SJCRH30 (cell line): ENCODE measurements at places on chromosomes 6 and 20. TPM values are rescaled to one million over a fixed set of nuclear protein-coding genes. Genes with fewer than 3 reads are reported as not detected.

The FILIP1 gene
- 0.08 TPM in 2 replicates for total RNA-seq

DNA sequence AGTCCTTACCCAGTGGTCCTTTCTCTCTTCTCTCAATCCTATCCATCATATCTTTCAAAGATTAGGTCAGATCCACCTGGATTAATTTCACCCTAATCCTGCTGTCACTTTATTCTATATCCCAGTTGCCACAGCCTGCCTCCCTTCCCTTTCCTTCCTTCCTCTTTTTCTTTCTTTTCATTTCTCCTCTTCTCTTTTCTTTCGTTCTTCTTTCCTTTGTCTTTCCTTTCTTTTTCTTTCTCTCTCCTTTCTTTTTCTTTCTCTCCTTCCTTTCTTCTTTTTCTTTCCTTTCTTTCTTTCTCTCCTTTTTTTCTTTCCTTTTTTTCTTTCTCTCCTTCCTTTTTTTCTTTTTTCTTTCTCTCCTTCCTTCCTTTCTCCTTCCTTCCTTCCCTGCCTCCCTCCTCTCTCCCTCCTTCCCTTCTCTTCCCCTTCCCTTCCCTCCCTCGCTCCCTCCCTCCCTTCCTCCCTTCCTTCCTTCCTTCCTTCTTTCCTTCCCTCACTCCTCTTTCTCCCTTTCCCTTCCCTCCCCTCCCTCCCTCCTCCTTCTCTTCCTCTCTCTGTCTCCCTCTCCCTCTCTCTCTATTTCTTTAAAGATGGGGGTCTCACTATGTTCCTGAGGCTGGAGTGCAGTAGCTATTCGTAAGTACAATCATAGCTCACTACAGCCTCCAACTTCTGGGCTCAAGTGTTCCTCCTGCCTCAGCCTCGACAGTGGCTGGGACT lies 15.1 kb upstream of the RPN2 start:
- H3K27me3 ChIP-seq = no peaks in the 10 kb centered on the region
- H3K4me3 ChIP-seq = no peak overlapping the region
- DNase-seq = no peak
- H3K36me3 ChIP-seq = no peaks in the 10 kb centered on the region

The BTN1A1 gene
- 0.04 TPM in 1 of 2 replicates, not detected in the other for total RNA-seq

DNA sequence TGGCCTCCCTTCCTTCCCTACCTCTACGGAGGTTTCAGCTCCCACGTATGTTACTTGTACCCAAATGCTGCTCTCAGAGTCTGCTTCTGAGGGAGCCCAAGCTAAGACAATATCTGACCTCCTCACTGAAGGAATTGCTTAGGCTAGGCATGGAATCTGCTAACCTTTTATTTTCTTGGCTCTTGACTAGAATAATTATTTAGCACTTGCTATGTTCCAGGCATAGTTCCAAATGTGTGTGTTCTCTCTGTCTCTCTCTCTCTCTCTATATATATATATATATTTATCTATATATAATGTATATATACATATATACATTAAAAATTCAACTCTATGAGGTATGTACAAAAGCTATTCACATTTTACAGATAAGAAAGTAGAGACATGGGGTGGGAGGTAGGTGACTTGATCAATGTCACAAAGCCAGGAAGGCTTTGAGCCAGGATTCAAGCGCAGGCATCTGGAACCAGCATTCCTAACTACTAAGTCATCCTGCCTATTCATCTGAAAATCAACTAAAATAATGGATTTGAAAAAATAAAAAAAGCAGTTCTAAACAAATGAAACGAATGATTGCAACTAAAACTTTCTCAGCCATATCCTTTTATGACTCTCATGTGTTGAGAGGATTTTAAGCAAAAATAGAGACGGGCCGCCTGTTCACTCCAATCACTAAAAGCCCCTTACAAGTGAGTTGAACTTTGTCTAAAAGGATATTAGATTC lies 189.7 kb upstream of the JAG1 start:
- DNase-seq = no peak
- no peak overlapping the region for H3K4me3 ChIP-seq
- H3K27ac ChIP-seq = no peak overlapping the region
- no peaks in the 10 kb centered on the region for H3K36me3 ChIP-seq

DNA sequence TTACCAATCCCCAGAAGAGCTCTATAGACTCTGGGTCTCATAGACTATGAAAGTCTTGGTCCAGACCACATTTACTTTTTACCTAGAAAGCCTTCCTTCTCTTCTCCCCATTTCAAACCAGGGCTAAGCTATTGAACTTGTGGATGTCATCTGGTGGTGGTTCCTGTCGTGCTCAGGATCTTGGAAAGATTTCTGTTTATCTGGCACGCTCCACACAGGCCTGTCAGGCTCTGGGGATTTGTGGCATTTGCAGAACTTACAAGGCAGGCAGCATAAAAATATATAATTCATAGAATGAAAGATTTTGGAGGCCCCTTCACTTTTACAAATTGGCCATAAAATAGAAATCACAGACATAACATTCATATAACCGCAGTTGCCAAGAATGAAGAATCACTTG lies 188.1 kb downstream of the UST start:
- H3K4me1 ChIP-seq = peaks cover 21% of the 10 kb centered on the region
- H3K36me3 ChIP-seq = no peaks in the 10 kb centered on the region
- no peak overlapping the region for H3K4me3 ChIP-seq
- no peaks in the 10 kb centered on the region for H3K27me3 ChIP-seq

The TRIM15 gene
- total RNA-seq = 0.08 and 0.28 TPM in 2 replicates

DNA sequence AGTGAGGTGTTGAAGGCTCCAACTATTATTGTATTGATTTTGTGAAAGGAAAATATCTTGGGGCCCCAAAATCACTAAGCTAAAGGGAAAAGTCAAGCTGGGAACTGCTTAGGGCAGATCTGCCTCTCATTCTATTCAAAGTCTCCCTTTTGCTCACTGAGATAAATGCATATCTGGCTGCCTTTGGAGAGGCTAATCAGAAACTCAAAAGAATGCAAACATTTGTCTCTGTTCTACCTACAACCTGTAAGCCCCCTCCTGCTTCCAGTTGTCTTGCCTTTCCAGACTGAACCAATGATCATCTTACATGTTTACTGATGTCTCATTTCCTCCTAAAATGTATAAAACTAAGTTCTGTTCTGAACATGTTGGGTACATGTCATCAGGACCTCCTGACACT lies 125.9 kb downstream of the HTR1B start:
- no peak overlapping the region for H3K4me3 ChIP-seq
- H3K36me3 ChIP-seq = no peaks in the 10 kb centered on the region
- DNase-seq = no peak
- H3K27ac ChIP-seq = no peak overlapping the region
- 0 out of 2 replicates have a peak, but pooled peaks cover 3% of the 10 kb centered on the region for H3K27me3 ChIP-seq

DNA sequence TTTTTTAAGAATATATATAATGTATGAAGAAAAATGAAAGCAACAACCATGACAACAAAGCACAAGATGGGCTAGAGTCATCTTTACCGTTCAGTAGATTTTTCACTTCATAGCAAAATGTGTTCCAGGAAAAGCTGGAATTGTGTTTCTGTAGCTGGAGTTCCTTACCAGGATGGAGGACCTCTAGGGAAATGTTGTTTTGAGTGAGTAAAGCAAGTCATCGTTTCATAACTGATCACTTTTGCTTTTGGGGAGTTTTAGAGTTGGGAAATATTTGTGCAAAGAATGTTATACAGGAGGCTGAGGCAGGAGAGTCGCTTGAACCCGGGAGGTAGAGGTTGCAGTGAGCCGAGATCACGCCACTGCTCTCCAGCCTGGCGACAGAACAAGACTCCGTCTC lies 151.6 kb downstream of the SASH1 start:
- H3K4me3 ChIP-seq = no peak overlapping the region
- no peak for DNase-seq
- no peaks in the 10 kb centered on the region for H3K27me3 ChIP-seq
- 0 out of 2 replicates have a peak, but pooled peaks cover 2% of the 10 kb centered on the region for H3K4me1 ChIP-seq
- H3K36me3 ChIP-seq = no peaks in the 10 kb centered on the region; the same call in 1 of the 2 replicates
- no peak overlapping the region for H3K27ac ChIP-seq

DNA sequence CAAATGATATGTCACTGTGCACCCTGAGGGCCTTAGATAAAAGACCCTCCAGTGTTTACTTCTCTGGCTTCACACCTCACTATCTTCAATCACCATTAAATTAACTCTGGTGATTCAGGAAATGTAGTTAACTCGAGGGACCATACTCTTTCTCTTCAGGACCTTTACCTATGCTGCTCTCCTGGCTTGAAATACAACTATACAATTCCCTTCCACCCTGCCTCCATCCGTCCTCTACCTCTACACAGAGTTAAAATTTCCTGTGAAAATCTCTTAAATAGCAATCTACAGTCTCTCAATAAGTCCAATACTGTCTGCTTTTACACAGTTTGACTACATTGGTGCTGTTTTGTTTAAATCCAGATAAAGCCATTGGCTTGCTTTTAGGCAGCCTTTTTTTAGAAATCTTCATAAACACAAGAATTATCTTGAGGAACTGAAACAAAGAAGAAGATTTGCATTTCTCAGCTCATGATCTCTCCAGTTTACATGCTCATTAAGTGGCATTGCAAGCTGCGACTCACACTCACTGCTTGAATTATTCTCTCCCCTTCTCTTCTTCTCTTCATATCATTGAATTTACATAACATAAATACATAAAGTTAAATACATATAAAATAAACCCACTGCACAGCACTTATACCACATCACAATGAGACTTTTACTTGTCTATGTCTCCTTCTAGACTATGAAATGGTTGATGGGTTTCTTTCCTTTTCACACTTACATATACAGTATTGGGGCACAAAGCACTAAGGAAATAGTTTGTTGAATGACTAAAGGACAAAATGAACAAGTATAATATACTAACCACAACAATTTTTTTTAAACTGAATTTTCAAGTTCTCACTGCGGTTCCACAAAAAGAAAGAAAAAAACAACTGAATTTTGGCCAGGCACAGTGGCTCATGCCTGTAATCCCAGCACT lies 239.0 kb upstream of the KCNQ5 start:
- no peaks in the 10 kb centered on the region for H3K36me3 ChIP-seq
- H3K27me3 ChIP-seq = no peaks in the 10 kb centered on the region
- H3K27ac ChIP-seq = no peak overlapping the region
- no peak for DNase-seq
- no peak overlapping the region for H3K4me3 ChIP-seq
- no peaks in the 10 kb centered on the region for H3K4me1 ChIP-seq

The PSORS1C2 gene
- total RNA-seq = not detected in 2 replicates

DNA sequence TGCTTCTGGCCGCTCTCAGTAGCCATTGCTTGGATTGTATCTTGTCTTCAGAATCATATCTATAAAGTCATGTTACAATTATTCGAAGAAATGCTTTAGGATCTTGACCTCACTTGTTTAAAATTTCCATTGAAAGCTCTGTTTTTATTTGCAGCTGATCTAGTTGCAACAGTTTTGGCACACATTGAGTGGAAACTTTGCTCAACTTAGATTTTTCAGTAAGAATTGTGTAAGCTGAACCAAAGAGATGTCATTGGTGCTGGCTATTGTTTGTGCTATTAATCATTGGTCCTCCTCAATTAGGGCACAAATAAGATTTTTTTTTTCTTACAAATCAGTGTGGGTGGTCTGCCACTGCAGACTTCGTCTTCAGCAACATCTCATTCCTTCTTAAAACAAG lies 649.2 kb downstream of the MMUT start:
- no peaks in the 10 kb centered on the region for H3K27me3 ChIP-seq
- no peak overlapping the region for H3K27ac ChIP-seq
- no peak overlapping the region for H3K4me3 ChIP-seq
- H3K36me3 ChIP-seq = no peaks in the 10 kb centered on the region
- H3K4me1 ChIP-seq = no peaks in the 10 kb centered on the region

The NRM gene
- 25.0 and 29.6 TPM in 2 replicates for total RNA-seq

DNA sequence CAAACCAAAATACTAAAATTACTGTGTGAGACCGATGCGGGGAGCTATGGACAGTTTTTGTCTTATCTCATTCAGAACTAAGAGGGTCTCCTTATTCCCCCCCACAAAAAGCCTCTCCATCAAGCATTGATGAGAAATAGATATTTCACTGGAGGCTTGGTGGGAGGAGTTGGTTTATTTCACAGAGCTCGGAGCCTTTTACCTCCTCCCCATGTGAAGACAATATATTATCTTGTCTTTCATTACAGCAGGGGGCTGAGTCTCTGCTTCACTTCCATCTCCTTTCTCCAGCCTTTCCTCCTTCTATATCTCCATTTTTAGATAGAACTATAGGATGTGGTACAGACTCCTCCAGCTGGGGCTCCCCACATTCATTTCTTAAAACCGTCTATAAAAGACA lies 29.9 kb upstream of the MRAP2 start:
- DNase-seq = no peak
- no peak overlapping the region for H3K4me3 ChIP-seq
- H3K27me3 ChIP-seq = no peaks in the 10 kb centered on the region
- H3K36me3 ChIP-seq = no peaks in the 10 kb centered on the region

DNA sequence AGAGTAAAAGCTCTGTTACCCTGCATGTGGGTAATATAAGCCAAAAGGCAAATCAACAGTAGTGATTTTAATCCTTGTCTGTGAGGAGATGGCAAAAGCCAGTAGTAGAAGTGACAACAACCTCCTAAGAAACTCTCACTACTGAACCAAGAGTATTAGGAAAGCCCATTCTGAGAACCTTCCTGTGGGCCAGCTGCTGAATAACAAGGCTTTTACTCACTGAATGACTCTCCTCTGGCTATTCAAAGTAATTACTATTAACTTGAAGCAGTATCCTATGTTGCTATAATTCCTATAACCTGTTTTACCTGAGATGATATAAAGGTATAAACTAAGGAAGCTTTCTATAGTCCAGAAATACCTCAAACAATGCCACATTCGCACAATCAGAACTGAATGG lies 55.1 kb downstream of the CHD6 start:
- DNase-seq = no peak
- H3K36me3 ChIP-seq = peaks cover 2% of the 10 kb centered on the region; the same call in 1 of the 2 replicates
- H3K27ac ChIP-seq = no peak overlapping the region
- no peaks in the 10 kb centered on the region for H3K4me1 ChIP-seq
- no peak overlapping the region for H3K4me3 ChIP-seq

DNA sequence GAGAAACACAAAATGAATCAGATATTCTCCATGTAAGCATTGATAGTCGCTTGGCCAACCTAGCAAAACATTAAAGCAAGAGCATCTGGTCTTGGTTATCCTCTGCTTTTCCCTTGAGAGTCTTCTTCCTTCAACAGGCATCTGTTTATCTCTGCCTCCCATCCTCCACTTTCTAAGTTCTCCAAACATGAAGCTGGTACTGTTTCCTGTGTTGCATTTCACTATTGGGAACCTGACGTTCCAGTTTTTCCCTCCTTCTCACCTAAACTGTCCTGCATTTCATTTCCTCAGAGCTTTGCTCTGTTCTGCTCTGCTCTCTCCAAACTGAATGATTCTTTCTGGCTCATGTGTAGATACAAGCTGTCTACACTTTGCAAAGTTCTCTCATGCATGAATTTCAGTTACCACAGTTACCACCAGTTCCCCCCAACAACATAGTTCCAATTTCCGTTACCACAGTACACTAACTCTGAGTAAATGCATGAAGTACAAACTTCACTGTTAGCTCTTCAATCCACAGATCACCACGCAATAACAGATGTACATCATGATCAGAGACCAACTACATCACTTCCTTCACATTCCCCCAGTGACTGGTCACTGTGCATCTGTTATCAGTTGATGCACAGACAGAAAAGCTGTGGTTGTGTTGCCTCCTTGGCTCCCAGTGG lies 86.7 kb upstream of the F13A1 start:
- H3K36me3 ChIP-seq = no peaks in the 10 kb centered on the region
- no peaks in the 10 kb centered on the region for H3K4me1 ChIP-seq
- no peak for DNase-seq
- H3K27me3 ChIP-seq = no peaks in the 10 kb centered on the region
- no peak overlapping the region for H3K27ac ChIP-seq
- no peak overlapping the region for H3K4me3 ChIP-seq
